Adrenal gland (tissue), 19 donors: ENCODE measurements at places on chromosomes 6 and 20. TPM values are rescaled to one million over a fixed set of nuclear protein-coding genes. Genes with fewer than 3 reads are reported as not detected.

Gene ANKRD66
- polyA plus RNA-seq = not detected

DNA sequence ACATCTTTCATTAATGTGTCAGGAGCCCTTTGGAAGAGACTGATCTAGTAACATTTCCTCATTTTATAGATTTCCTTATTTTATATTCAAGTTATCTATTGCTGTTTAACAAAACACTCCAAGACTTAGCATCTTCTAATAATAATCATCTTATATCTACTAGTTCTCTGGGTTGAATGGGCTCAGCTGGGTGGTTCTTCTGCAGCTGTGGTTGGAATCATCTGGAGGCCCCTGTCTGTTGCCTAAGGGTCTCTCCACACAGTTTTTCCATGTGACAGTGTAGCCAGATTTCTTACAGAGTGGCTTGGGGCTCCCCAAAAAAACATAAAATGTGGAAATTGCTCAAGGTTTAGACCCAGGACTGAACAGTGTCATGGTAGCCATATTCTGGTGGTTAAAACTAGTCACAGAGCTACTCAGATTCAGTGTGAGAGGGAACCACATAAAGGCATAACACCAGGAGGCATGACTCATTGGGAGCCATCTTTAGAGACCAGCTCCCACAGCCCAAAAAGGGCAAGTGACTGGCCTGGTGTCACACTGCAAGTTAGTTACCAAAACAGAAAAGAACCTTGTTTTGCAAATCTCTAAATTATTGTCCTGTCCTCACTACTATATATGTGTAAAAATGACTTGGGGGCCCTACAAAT is 11.5 kb downstream of the SLC2A10 start:
- H3K36me3 ChIP-seq = no peaks in the 10 kb centered on the region
- no peak for DNase-seq
- no peak overlapping the region for H3K27ac ChIP-seq
- no peaks in the 10 kb centered on the region for H3K27me3 ChIP-seq

- H3K27me3 ChIP-seq = no peaks in the 10 kb centered on the region
- no peaks in the 10 kb centered on the region for H3K4me1 ChIP-seq
- no peaks in the 10 kb centered on the region for H3K36me3 ChIP-seq
- H3K4me3 ChIP-seq = no peak overlapping the region
- no peak overlapping the region for H3K27ac ChIP-seq
Measured at GRCh38 chr6:48775157-48775556, 664.2 kb upstream of the PTCHD4 start.

Gene LPA
- polyA plus RNA-seq = 0.10 TPM

Gene KIAA1755
- polyA plus RNA-seq = 3.2 TPM

GRCh38 chr20:35314816-35315631 is 22.8 kb upstream of the FAM83C start:
- H3K4me1 ChIP-seq = no peaks in the 10 kb centered on the region
- H3K27me3 ChIP-seq = no peaks in the 10 kb centered on the region
- H3K36me3 ChIP-seq = no peaks in the 10 kb centered on the region
- H3K27ac ChIP-seq = no peak overlapping the region

Gene C6orf15
- polyA plus RNA-seq = not detected

Gene UNC5CL
- polyA plus RNA-seq = 1.2 TPM

DNA sequence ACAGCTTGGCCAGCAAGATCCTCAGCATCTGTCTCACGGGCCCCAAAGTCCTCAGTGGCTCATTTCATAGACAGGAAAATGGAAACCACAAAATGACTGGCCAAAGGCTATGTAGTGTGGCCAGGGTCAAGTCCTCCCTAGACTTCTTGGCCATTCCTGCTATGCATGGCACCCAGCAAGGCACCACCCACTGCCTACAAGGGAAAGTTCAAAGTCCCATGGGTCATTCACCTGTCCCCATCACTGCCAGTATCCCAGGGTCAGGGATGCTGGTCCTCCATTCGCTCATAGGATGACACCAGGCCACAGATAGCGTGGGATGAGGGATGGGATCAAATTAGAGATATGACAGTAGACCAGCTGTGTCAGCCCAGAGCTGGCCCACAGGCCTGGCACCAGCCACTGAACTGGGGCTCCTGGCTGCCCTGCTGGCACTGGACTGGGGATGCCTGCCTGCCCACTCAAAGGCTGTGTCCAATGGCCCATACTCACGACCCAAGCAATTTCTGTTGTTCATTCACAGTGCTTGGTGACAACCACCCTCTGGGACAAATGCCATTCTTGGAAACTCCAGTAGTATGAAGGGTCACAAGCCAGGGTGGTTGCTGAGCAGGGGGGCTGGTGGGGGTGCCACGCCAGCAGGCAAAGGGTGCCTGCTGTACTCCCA is 11.6 kb downstream of the ADISSP start:
- H3K4me3 ChIP-seq = no peak overlapping the region
- DNase-seq = no peak
- H3K27ac ChIP-seq = no peak overlapping the region
- no peaks in the 10 kb centered on the region for H3K4me1 ChIP-seq

Gene PRSS16
- 1.1 TPM for polyA plus RNA-seq

DNA sequence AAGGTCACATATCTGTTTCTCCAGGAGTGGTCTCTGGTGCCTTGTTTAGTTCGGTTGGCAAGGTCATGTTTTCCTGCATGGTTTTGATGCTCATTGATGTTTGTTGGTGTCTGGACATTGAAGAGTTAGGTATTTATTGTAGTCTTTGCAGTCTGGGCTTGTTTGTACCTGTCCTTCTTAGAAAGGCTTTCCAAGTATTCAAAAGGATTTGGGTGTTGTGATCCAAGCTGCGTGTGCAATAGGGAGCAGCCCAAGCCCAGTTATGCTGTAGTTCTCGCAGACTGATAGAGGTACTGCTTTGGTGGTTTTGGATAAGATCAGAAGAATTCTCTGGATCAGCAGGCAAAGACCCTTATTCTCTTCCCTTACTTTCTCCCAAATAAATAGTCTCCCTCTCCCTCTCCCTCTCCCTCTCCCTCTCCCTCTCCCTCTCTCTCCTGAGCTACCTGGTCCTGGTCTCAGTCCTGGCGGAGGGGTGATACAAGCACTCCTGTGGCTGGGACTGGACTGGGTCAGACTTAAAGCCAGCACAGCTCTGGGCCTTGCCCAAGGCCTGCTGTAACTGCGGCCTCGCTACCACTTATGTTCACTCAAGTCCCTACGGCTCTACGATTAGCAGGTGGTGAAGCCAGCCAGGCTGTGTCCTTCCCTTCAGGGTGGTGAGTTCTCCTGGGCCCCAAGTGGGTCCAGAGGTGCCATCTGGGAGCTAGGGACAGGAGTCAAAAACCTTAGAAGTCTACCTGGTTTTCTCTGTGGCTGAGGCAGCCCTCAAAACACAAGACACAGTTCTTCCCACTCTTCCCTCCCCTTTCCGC is 27.3 kb upstream of the GRM4 start:
- H3K4me1 ChIP-seq = no peaks in the 10 kb centered on the region
- H3K27ac ChIP-seq = no peak overlapping the region
- no peaks in the 10 kb centered on the region for H3K36me3 ChIP-seq
- H3K27me3 ChIP-seq = no peaks in the 10 kb centered on the region

Gene LY6G6F
- polyA plus RNA-seq = not detected

Gene BEND3
- polyA plus RNA-seq = 0.64 TPM

Gene SLC22A2
- not detected for polyA plus RNA-seq

Gene ALDH5A1
- polyA plus RNA-seq = 4.7 TPM

- H3K27me3 ChIP-seq = no peaks in the 10 kb centered on the region
- H3K27ac ChIP-seq = no peak overlapping the region
- no peak overlapping the region for H3K4me3 ChIP-seq
- peaks cover 92% of the 10 kb centered on the region for H3K36me3 ChIP-seq
- DNase-seq = no peak
Measured at GRCh38 chr20:17624551-17625245, 54.8 kb downstream of the DSTN start.

GRCh38 chr20:6122873-6123648 is at the start of gene FERMT1:
FERMT1 (minus strand) TSS chr20:6123030; CDS start chr20:6119554, 3,476 bp downstream.
- peaks cover 14% of the 10 kb centered on the region for H3K4me1 ChIP-seq
- no peaks in the 10 kb centered on the region for H3K36me3 ChIP-seq
- DNase-seq = peak; percentile 81

Gene SAYSD1
- 9.0 TPM for polyA plus RNA-seq

DNA sequence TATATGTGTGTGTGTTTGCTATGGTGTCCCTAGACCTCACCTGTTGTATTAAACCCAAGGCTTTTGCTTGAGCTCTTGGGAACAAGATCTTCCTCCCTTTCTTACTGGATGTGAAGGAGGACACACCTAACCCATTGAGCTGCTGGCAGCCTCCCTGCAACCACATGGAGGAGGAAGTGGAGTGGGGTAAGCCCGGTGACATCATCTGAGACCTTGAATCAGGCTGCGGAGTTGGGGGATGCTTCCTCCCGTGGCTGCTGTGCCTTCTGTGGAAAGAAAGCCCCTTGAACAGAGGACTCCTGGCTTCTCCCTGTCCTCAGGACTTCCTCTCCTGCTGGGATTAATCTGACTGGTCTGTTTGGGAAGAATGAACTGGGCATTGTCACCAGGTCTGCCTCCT is 3.3 kb downstream of the CST11 start:
- no peaks in the 10 kb centered on the region for H3K27me3 ChIP-seq
- H3K4me3 ChIP-seq = no peak overlapping the region
- H3K4me1 ChIP-seq = no peaks in the 10 kb centered on the region
- no peaks in the 10 kb centered on the region for H3K36me3 ChIP-seq

DNA sequence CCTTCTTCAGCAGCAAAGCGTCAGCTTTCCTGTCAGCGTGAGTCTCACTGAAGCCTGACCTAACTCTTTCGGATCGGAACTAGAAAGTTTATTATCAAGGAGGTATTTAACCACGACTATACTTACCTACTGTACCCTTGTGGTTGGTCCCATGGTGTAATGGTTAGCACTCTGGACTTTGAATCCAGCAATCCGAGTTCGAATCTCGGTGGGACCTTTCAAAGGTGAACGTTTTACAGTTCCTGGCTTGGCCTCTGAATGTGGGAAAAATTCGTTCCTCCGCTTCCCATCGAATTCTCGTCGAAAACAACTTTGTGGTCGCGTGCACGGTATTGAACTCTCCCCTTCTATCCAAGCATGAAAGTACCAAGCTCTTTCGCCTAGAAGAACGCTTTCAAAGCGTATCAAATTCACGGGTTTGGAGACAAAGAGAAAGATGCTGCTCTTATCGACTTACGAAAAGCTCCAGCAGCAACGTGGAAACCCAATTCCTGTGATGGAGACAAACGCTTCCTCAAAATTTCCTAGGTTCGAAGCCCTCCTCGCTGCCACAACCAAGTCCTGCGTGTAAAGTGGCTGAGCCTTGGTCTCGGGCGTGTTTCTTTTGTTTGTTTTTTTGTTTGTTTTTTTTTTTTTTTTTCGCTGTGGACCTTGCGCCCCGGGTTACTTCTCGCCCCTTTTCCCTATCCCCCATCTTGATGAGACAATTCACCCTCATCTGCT is 63.7 kb downstream of the GPX5 start:
- peaks cover 4% of the 10 kb centered on the region for H3K27me3 ChIP-seq
- no peak overlapping the region for H3K27ac ChIP-seq
- no peak overlapping the region for H3K4me3 ChIP-seq
- peak; percentile 77 for DNase-seq
- H3K4me1 ChIP-seq = no peaks in the 10 kb centered on the region
- H3K36me3 ChIP-seq = no peaks in the 10 kb centered on the region

GRCh38 chr6:162179196-162179951 is 548.2 kb downstream of the PRKN start:
- H3K4me1 ChIP-seq = no peaks in the 10 kb centered on the region

Gene VSX1
- polyA plus RNA-seq = 0.48 TPM

DNA sequence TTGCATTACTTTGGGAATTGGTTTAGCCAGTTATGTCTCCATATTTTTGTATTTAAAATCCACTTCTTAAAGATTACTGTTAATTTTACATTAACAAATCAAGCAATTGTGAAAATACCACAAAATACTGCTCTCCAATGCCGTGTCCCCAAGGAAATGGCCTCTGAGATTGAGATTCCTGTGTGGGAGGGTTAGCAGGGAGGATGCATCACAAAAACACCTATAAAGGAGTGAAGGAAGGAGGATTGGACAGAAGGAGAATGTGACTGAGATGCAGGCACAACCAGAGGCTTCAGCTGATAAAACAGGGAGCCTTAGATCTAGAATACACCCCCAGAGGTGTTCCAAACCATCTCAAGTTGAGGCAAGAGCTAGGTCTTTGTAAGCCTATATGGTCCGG is 34.2 kb upstream of the NKAIN2 start:
- no peaks in the 10 kb centered on the region for H3K36me3 ChIP-seq
- H3K4me3 ChIP-seq = no peak overlapping the region
- no peak for DNase-seq
- H3K4me1 ChIP-seq = peaks cover 4% of the 10 kb centered on the region
- H3K27ac ChIP-seq = no peak overlapping the region
- no peaks in the 10 kb centered on the region for H3K27me3 ChIP-seq

Gene IDH3B
- polyA plus RNA-seq = 101 TPM

GRCh38 chr6:158923805-158924498 is 76.0 kb downstream of the RSPH3 start:
- DNase-seq = no peak
- H3K4me3 ChIP-seq = no peak overlapping the region
- H3K4me1 ChIP-seq = no peaks in the 10 kb centered on the region
- no peak overlapping the region for H3K27ac ChIP-seq

- no peaks in the 10 kb centered on the region for H3K36me3 ChIP-seq
- peaks cover 6% of the 10 kb centered on the region for H3K4me1 ChIP-seq
- no peaks in the 10 kb centered on the region for H3K27me3 ChIP-seq
- peak; percentile 77 for DNase-seq
- H3K27ac ChIP-seq = no peak overlapping the region
Measured at GRCh38 chr20:40868551-40869217, 159.9 kb upstream of the TOP1 start.

Gene TMEM244
- polyA plus RNA-seq = not detected
